NCI-H1930 (cell line): ENCODE measurements at places on chromosomes 3 and 15.

DNA sequence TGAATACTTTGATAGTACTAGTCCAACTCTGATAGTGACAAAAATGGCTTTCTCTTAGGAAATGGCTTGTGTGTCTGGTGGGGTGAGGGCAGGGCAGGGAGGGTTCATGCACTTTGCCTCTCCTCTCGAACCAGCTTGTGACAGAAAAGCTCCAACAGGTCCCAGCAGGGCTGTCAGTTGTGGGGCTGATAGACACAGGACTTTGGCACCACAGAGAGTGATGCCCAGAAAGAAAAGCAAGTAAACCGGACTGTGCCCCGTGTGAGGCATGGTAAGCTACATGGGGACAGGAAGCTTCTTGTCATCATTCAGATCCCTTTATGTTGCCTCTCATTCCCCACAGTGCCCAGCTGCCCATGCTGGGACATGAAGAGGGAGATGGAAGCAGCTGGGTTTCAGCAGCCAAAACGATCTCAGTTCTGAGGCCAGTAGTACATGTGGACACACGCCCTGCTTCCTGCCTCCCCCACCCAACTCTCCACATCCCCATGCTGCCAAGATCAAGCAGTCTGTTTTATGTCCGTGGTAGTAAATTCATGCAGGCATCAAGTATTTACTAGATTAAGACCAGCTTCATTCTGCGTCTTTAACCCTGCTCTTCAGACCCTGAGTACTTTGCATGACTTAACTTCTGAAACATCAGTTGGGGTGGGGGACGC is 29.7 kb upstream of the LIPC start:
- DNase-seq: no peak

DNA sequence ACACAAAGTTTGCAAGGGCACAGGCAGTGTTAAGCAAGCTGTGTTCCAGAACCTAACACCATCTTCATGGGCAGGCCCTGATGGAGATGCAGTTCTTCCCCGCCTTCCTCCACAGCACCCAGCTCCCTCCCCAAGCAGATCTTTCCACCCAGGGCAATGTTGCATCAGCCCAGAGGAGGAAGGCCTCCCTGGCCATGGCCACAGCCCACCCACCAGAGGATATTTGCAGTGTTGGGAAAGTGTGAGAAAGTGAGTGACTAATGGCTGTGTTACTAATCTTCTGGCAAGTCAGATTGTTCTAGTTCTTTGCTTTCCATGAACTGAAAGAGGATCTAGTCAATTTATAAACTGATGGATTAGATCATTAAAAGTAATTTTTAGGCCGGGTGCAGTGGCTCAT is 42.0 kb upstream of the ATP10A start:
- no peak for DNase-seq

- no peak for DNase-seq
Measured at GRCh38 chr15:44736181-44736765, at the start of gene TRIM69. Gene TRIM69 (plus strand): TSS chr15:44736528. CDS start chr15:44736705, 177 bp downstream.

DNA sequence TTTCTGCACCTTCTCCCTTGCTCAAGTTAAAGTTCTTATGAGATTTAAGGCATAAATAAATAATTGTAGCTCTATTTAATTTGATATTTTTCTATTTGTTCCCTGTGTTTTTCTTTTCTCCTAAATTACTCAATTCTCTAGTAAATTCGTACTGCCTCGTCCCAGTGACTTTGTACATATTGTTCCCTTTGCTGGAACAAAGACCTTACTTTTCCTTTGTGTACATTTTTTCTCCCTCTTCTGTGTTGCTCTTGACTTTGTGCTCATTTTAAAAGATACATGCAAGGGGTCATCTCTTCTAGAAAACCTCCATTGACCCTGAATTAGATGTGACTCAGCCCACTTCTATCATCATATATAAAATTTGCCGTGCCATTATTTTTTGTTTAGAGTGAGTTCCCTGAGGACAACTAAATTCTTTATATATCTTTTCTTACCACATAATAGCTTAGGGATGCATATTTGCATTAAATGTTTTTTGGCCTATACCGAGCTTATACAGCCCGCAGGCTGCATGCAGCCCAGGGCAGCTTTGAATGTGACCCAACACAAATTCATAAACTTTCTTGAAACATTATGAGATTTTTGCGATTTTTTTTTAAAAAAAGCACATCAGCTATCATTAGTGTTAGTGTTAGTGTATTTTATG is 29.6 kb downstream of the PPP4R2 start:
- no peak for DNase-seq

- no peak for DNase-seq
Measured at GRCh38 chr3:3771094-3771493, 28.1 kb upstream of the LRRN1 start.

GRCh38 chr15:26721232-26721967 is 51.5 kb downstream of the GABRB3 start:
- DNase-seq: no peak

GRCh38 chr3:63960048-63960711 is 48.0 kb upstream of the SCAANT1 start:
- DNase-seq: no peak

DNA sequence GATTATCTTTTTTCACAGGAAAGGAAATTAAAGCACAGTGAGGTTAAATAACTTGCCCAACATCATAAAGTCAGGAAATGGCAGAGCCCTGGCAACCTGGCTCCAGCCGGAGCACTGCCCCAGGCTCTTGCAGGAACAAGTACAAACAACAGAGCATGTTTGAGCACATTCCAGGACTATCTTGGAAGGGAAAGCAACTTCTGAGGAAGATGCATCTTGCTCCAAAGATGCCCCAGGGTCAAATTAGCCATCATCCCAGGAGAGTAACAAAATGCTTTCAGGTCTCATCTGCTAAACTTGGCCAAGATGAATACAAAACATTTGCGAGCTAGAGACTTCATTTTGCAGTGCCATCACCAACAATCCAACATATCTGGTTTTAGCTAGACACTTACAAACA is 162.4 kb upstream of the LRRN1 start:
- DNase-seq: no peak
